Epithelial cell of proximal tubule (primary cell): ENCODE measurements at places on chromosomes 4 and X.

DNA sequence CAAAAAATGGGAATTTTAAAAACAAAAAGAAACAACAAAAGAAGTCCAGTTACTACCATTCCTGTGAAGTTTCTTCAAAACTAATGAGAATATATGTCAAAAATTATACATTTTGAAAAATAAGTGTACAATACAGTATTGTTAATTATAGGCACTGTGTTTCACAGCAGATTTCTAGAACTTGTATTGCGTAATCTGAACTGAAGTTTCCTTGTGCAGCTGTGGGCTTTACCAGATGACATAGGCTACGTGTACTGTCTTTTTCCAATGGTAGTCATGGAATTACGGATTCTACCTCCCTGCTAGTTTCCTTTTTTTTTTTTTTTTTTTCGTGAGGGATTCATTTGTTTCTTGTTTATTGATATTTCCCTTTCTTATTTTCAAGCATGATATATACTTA is 113.8 kb upstream of the GABRA2 start:
- no peak for DNase-seq

DNA sequence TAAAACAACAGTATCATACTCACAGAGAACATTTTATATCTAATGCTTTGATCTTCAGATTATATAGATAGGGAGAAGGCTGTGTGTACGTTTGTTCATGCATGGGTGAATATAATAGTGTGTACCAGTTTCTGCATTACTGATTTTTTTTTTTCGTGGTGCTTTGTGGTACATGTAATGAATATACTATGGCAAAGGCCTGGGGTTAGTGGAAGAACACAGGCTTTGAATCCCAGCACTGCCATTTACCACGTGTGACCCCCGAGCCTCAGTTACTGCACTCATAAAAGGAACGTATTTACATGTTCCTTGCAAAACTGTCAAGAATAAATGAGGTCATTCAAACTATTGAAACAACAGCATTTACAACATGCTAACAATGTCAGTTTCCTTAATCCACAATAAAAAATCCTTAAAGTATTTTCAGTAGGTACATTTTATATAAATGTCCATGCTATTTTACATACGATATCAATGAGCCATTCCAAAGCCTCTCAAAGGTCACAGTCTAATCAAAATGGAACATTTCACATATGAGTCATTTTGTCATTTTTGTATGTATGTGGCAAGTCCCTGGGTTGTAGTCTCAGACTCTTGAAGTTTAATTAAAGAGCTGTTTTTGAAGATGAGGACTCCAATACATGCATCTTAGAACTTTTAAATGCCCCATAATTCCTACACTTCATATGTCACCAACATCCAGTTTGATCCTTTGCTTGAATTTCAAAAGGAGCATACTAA is 242.8 kb downstream of the PPP3CA start:
- no peak for DNase-seq

DNA sequence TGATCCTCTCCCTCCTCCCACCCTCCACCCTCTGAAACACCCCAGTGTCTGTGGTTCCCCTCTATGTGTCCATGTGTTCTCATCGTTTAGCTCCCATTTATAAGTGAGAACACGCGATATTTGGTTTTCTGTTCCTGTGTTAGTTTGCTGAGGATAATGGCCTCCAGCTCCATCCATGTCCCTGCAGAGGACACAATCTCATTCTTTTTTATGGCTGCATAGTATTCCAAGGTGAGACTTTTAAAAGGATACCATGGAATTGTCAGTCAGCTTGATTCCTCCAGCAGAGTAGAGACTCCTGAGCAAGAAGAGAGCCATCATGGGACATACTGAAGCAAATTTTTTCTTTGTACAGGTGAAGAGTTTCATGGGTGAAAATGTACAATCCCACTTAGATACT is 38.8 kb upstream of the MTM1 start:
- no peak for DNase-seq

- no peak for DNase-seq
Observed at GRCh38 chrX:9131066-9131465, 97.1 kb upstream of the FAM9B start.

- no peak for DNase-seq
Observed at GRCh38 chr4:5165420-5166369, 114.4 kb downstream of the STK32B start.
